ENCODE measurements at places on chromosomes 12 and 14.

DNA sequence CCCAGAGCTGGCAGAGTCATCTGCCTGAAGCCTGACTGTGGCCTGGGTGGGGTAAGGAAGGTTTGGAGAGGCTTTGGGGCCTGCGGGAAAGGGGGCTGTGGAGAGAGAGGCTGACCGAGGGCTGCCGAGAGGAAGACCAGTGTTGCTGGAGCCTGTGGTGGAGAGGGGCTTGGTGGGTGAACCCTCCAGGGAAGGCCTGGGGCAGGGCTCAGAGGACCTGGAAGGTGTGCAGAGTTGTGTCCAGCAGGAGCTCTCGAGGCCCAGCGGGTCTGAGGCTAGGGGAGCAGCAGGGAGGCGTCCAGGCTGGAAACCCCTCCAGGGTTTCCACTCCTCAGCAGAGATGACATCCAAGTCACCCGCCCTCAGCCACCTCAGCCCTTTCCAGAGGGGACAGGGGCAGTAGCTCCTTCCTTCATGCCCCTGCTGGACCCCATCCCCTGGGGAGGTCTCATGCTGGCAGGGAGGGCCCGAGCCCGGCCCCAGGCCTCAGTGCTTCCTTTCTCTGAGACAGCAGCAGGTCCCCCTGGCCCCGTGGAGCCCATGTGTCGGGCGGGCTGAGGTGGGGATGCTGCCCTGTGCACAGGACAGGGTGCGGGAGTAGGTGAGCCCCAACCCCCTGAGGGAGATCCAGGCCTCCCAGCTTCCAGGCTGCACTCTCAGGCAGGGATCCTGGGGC, 8.4 kb downstream of the CEP170B start:
- no peak for DNase-seq

- no peak for DNase-seq
These were observed 30.7 kb downstream of the FLVCR2 start for GRCh38 chr14:75609116-75609515.

DNA sequence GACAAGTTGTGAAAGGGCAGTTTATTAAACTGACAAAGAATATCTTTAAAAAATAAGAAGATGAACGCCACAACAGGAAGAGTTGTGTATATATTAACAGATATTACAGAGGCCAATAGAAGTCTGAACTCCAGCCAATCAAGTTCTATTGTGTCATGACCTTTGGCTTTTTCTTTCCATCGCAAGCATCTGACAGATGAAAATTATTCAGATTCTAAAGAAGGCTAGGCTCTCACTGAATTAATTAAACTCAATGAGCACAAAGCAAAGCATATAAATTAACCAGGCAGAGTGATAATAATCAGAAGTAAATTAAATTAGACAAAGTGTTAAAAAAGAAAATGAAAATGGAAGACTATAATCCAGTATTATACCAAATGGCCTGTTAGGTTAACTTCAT, 62.0 kb upstream of the PYGL start:
- no peak for DNase-seq

GRCh38 chr12:62761658-62762057, 173.3 kb downstream of the PPM1H start:
- no peak for DNase-seq

GRCh38 chr14:63543826-63544406, 739 bp upstream of the PPP2R5E start:
- no peak for DNase-seq

- DNase-seq: no peak
These were observed 68.9 kb downstream of the DNAI7 start for GRCh38 chr12:25126101-25126500.

GRCh38 chr12:106062693-106063092, 76.1 kb downstream of the NUAK1 start:
- DNase-seq: no peak

DNA sequence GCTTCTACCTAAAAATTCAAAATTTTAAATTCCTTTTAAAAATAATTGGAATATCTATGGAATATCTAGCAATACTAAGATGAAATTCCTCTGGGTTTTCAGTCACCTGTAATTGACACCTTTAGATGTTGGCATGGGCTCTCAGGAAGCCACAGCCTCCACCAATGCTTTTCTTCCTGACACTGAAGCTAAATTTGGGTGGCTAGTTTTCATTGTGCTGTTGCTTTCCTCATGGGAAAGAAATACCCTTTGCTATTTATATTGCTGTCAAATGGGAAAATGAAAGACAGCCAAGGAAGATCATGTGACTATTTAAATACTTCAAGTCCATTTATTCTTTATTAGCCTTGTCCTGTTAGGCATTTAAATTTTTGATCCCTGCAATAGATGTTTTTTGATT, 313.0 kb downstream of the NAV3 start:
- no peak for DNase-seq

GRCh38 chr14:62015243-62015642, 253.0 kb downstream of the SNAPC1 start:
- DNase-seq: no peak

DNA sequence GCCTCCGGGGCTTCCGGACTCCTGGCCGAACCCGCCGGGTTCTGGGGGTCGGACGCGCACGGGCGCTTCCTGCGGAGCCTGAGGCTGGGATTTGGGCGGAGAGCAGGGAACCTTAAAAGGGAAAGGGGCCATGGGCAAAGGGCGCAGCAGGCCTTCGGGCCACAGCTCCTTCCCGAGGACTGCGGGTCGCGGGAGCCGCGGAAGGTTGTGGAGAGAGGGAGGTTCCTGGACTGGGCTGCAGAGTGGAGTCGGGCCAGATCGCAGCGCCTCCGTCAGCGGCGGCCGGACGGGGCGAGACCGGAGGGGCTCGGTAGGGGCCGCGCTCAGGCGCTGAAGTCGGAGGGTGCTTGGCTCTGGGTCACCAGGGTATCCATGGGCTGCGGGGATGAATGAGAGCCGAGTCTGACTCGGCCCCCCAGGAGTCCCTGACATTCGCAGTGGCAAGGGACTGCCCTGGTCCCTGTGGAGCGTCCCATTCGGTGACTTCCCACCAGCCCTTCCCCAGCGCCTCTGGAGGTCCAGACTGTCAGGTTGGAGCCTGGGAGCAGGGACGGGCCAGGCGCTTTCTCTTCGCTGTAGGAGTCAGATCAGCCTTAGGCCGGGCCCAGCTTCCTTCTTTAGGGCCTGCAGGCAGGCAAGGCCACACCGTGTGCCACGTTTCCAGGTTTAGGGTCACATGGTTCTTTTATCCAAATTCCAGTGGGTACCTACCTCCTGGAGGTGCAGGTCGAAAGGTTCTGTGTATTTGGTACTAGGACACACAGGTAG, 938 bp upstream of the SLC25A29 start:
- no peak for DNase-seq

- no peak for DNase-seq
These were observed 4.9 kb downstream of the PTHLH start for GRCh38 chr12:27967551-27968054.

GRCh38 chr12:83470749-83471148, 784.0 kb downstream of the TMTC2 start:
- DNase-seq: no peak

DNA sequence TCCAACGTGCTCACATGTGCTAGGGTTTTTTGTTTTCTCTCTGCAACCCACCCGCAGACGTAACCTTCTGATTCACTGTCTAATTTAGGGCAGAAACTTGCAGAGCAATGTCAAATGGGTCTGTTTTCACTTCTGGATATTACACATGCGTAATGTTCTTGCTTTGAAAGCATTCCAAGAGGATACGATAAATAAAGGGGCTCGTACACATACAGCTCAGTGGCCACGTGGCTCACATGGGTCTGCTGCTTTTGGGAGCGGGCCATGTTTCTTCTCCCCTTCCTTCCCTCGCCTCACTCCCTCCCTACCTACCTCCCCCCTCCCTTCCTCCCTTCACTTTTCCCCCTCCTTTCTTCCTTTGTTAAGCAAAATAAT, 23.4 kb downstream of the CACNA1C start:
- no peak for DNase-seq

DNA sequence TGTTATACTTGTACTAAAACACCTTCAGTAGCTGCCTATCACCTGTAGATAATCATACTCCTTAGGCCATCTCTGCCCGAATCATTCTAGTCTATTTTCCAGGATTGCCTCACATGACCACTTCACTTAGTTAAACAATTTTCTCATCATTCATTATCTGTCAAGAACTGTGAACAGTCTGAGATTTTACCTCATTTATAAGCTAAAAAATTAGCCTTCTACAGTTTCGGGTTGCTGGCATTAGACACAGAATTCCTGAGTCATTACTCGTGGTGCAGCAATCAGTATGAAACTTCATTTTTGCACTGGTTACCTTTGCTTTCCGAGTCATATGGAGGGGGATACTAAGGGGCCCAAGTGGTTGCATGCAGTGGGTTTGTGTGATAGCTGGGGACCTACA, 57.6 kb upstream of the OTOGL start:
- no peak for DNase-seq

GRCh38 chr12:31118347-31119191, 44.9 kb downstream of the DDX11 start:
- DNase-seq: no peak

DNA sequence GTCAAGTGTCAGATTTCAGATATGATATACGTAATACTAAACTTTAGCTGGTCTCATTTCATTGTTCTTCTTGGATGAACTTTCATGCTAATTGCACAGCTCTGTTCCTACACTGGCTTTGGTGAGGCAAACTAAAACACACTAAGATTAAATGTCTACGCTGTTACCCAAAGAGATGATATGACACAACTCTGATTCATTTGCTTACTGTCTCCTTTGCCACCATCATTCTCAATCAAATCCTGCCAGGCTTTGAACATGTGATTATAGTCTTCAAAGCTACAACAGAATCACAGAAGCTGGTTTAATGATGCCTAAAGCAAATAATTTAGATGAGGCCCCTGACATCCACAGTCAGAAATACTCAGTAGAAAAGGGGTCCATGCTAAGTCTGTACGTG, 37.7 kb downstream of the MDGA2 start:
- no peak for DNase-seq

DNA sequence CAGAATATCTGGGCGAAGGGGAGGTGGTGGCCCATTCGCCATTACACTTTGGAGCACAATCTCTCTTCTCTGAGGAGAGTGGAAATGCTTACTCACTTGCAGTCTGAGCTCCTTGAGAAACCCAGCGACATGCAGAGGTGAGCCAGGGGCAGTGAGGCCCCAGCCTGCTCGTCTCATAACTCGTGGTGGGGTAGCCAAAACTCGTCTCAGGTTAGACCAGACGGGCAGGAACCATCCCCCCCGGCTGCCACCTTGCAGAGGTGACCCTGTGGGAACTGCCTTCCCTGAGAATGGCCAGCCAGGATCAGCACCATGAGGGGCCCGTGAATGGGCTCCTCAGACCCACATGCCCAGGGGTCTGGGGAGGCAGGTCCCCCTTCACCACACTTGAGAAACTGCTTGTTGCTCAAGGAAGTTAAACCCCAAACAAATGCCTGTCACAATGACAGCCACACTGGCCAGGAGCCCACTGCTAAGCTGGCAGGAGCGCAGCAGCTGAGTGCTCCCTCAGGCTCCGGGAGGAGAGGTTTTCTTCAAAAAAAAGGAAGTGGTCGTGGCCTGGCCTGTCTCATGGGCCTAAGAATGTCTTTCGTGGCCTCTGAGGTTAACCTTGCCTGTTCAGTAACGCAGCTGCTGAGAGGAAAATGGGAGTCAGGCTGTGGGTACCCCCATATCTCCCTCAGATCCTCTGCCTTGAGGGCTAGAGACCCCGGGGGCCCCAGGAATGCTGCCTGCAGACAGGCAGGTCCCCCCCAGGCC, 9.2 kb upstream of the ALDH2 start:
- DNase-seq: no peak

DNA sequence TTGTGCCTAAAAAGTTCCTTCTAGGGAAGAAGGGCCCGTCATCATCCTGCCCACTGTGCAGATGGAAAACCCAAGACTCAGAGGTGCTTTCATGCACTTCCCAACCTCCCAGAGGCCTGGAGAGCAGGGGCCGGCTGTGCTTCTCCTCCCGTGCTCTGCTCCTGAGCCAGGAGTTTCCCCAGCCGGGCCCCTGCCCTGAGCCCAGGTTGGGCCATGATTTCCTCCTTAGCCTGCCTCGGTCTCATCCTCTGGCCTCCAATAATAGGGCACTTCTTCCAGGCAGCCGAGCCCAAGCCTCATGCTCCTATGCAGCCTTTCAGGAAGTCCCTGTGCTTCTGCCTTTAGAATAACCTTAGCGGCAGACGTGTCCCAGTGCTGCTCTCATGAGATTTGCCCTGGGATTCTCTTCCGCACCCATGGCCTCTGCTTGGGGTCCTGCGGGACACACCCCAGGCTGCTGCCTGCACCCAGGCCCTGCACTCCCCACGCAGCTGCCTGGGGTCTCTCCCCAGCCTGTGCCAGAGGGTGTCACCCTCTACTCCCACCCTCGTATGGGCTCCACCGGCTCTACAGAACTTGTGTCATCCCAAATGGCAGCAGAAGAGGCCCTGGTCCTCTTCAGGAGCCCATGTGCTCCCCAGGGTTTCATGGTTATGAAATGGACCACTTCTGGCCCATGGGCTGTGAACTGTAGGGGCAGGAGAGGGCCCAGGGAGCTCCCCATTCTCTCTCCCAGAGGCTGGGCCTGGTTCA, 359.3 kb downstream of the ADGRD1 start:
- no peak for DNase-seq

GRCh38 chr14:104598039-104598909, 6.3 kb downstream of the TMEM179 start:
- DNase-seq: no peak

- DNase-seq: no peak
These were observed 565 bp downstream of the SPRYD3 start for GRCh38 chr12:53078425-53079225.

DNA sequence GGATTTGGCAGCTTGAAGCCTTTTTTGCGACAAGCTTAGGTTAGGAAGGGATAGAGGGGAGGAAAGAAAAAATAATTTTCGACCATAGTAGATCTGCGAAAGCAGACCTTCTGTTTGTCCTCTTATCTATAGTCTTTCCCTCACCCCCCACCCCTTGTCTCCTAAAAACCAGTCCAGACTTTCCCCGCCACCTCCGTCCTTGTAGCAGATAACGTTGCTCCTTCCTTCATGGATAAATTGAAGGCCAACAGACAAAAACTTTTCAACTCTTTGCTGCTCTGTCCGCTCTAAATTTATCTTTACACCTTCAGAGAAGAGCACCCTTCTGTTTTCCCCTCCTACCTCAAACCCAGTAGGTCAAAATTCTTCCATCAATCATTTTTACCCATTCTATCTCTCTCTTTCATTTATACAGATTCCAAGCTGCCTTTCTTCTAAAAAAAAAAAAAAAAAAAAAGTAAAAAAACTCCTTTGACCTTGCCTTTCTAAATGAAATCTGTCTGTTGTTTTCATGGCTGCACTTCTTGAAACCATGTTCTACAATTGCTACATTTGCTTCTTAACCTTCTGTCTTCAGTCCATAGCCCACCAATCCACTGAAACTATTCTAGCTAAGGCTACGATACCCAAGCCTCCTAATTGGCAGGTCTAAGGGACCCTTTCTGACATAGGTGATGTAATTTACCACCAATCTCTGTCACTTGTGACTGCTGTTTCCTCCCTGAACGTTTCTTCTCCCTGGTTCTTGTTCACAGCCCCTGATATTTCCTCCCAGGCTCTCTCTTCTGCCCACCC, 11.1 kb upstream of the NEMF start:
- no peak for DNase-seq

DNA sequence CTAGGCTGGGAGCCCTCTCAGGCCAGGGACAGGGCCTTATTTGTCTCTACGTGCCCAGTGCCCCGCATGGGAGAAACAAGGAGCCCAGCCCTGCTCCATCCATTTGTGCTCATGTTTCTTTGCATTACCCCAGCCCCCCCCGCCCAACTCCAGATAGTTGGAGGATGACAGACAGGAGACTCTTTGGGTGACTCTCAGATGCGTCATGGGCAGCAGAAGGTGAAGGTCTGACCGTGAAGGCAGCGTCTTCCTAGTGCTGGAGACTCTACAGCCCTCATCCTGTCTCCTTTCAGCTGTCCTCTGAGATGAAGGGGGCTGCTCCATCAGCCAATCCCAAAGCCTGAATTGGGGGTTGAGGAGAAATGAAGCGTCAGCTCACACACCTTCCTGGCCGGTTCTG, 283 bp upstream of the PSMB11 start:
- no peak for DNase-seq

Measured in cortex of kidney (tissue), 1 donor.